ENCODE measurements at places on chromosomes 2 and 18.

GRCh38 chr2:81437456-81438000, 1133.0 kb upstream of the LRRTM1 start:
- DNase-seq = no peak

DNA sequence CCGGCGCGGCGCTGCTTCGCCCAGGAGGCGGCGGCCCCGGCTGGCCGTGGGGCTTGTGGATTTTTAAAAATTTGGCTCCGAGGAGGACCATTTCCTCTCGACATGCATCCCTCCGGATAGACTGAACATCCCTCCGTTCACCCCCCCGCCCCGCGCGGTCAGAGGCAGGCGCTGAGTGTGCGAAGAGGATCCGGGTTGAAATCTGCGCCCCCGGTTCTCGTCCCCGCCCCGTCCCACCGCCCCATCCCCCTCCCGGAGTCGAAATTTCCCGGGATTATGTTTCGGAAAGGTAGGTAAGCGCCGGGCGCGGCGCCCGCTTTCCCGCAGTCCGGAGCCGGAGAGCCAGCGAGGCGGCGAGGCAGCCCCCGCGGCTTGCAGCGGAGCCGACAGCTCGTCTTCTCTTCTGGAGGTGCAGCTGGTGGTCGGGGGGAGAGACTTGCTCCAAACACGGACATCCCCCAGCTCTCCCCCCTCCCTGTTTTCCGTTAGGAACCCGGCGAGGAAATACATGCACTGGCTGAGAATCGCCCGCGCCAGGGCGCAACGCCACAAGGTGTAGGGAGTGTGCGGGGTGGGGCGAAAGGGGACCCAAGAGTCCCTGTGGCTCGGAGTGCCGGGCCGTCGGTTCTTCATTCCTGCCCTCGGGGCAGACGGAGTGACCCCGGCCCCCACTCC, at the start of gene PRKCE:
Gene PRKCE, plus strand, starts transcription at position 261 of the 675 bp plus-strand sequence.
- DNase-seq = no peak

- no peak for DNase-seq
These were observed 34.7 kb downstream of the ST3GAL5 start for GRCh38 chr2:85854166-85854509.

DNA sequence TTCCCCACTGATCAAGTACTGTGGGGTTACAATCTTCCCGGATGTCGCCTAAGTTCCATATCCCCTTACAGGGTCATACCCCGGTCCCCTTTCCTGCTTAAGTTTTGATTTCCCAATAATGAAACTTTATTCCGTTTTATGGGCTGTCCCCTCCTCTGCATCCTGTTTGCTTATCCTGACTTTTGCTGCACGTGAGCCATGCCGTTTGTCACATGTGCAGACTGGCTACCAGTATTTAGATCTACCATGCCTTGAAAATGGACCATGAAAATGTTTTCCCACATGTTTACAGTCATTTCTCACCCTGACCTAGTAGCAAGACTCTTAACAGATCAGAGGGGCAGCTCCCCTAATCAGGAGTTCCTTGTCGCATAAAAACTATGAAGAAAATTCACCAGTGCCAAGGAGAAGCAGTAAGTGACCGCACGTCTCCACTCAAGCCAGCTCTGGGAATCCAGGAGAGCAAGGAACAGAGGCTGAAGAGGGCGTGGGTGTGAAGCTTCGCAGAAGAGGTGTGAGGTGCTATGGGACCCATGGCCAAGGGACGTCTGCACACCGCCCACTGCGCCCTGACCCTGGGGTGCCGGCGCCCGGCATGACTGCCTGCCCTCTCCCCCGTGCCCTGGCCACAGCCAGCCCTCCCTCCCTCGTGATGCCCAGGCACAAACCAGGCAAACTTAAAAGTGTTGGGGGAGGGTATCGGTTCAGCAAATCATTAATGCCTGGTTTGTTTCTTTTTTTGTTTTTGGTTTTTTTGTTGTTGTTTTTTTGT, 440.8 kb upstream of the SALL3 start:
- DNase-seq = no peak

GRCh38 chr2:230471074-230471473, 55.1 kb downstream of the SP100 start:
- DNase-seq = no peak

DNA sequence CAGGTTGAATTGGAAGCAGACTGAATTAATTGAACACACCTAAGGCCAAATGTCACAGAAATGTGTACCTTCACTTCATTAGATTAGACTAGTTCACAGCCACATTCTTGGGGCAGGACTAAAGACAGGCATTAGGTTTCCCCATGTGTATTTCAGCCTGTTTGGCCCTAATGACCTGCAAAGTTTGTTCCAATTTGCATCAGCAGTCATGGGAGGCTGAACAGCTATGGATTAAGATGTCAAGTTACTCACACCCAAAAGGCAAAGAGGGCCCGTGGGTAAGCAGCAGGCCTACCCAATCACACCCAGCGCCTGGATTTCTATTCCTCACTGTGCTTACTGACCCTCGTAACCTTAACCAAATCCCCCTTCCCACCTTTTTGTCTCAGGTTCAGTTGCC, 99.6 kb upstream of the RIOK3 start:
- DNase-seq = no peak

DNA sequence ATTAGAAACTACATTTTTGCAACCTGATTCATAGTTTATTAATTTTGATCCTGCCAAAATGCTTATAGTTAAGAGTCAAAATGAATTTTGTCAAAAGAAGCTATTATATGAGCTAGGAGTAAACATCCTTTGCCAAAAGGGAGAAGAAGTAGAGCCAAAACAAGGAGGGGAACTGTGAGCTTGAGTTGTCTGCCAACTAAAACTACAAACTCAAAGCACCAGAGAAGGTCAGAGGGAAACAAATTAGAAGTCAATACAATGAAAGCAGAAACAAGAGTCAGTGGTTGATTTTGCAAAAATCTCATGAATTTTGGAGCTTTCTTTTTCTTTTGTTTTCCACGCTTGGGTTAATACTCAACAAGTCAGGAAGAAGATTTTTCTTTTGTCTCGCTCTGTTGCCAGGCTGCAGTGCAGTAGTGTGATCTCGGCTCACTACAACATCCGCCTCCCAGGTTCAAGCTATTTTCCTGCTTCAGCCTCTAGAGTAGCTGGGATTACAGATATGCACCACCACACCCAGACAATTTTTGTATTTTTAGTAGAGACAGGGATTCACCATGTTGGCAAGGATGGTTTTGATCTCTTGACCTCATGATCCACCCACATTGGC, 508.5 kb downstream of the RIT2 start:
- no peak for DNase-seq

DNA sequence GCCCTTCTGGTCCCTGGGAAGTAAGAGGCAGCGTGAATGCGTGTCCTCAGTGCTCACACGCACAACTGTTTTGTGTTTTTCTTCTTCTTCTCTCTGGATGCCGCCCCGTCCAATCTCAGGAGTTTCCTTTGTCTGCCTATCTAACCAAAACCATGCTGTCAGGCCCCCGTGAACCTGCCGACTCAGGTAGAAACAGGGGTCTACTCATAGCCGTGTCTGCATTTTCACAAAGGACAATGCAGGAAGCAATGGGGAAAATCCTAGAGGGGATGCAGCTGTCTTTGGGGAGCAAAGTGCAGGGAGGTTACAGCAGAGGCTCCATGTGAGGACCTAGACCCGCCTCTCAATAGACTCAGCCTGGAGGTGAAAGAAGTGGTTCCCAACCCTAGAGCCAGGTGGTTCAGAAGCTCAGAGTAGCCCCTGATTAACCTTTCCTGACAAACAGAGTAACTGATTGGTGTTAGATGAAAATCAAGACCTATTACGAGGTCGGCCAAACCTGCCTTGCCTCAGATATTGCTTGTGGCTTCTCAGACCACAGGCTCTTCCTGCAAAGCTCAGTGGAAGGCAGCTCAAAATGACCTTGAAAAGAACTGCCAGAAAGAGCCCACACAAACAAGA, 49.3 kb downstream of the CD226 start:
- no peak for DNase-seq

DNA sequence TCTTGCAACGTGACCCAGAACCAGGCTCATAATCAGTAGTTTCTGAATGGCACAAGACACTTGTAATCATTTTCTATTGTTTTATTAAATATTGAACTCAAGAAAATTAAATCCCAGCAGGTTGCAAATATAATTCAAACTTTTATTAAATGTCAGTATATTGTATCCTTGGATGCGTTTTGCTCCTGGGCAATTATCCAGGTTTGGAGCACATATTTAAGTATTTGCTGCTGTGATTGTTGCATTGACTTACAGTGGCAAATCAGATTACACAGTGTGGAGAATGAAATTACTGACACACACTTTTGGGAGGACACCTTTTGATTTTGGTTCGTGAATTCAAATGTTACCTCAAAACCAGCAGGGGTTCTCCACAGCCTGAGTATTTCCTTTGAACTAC, 27.1 kb upstream of the TMEM178A start:
- no peak for DNase-seq

DNA sequence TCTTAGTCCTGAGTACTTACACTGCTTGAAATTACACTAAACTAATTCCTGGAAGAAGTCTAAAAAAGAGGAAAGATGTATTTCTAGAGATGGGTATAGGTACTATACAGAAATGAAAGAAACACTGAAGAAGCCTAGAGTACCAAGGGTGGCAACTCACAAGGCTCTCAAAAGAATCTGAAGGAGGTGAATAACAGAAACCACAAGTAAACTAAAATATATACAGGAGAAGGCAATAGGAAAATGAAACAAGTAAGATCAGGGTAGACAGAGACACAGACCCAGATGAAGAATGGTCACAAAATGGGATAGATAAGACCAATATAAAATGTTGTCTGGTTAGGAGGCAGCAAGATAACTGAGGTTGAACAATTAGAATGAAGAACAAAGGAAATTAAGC, 59.9 kb downstream of the USP37 start:
- no peak for DNase-seq

DNA sequence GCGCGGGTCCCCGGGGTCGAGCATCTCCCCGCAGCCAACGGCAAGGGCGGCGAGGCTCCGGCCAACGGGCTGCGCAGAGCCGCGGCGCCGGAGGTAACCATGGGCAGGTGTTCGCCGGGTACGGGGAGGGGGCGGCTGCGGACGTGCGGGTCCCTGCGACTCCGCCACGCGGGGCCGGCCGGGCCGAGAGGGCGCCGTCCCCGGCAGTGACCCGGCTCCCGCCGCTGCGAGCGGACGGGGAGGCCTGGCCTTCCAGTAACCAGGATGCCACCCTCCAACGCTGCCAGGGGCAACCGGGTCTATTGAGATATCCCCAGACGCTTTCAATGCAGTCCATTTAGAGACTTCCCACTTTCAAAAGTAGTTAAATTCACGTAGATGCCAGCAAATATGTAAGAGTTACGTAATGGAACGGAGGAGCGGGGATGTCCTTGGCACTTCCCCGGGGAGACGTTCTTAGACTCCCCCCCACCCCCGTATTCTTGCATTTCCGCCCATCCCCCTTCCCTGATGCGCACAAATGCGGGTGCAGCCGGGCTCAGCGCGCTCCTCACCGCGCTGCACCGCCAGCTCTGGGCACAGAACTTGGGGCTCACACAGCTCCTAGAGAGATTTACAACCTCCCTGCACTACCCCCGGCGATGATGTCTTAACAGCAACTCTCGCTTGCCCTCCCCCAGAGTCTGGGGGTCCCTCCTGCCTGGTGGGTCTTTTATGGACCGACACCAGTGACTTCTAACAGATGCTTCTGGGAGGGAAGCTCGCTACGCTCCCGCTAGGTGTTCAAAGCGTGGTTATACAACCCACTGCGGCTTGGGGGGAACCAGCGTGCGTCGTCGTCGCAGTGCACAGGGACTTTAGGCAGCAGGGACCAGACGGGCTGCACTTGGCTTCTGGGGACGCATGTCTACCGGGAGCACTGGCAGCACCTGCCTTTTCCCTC, 657 bp downstream of the SGPP2 start:
- DNase-seq = no peak

GRCh38 chr18:75341267-75341666, 86.2 kb downstream of the SMIM21 start:
- DNase-seq = no peak

DNA sequence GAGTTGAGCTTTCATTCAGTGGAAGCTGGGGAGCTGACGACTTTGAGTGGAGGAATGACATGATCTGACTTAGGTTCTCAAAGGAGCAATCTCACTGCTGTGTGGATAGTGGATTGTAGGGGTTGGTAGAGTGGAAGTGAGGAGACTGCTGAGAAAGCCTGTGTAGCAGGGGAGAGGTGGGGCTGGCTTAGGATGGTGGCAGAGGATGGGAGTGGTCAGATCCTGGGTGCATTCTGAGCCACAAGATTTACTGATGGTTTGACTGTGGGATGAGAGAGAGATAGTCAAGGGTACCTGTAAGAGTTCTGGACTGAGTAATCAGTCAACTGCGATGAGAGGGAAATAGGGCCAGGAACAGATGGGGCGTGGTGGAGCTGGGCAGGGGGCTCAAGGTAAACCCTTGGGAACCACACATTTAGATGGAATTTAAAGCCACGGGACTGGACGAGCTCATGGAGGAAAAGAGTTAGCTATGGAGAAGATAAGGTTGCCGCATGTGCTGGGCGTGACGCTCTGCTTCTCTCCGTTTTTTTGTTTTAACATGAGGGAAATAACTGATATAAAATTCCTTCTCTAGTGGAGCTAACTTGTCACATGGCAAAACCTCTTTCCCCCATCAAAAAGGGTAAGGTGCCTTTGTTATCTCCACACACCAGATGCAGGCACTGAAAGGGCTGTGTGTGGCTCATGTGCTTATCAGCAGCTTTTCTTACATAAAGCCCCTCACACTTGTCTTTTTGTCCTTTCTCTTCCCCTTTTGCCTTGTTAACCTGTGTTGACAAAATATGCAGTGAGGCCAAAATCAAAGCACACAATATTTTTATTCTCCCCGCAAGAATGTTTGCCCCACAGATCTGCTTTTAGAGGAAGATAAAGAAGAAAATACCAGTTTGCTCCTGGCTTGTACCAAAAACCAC, 379.8 kb downstream of the TSN start:
- DNase-seq = no peak

GRCh38 chr2:27152796-27153464, 4.1 kb downstream of the TCF23 start:
- no peak for DNase-seq

DNA sequence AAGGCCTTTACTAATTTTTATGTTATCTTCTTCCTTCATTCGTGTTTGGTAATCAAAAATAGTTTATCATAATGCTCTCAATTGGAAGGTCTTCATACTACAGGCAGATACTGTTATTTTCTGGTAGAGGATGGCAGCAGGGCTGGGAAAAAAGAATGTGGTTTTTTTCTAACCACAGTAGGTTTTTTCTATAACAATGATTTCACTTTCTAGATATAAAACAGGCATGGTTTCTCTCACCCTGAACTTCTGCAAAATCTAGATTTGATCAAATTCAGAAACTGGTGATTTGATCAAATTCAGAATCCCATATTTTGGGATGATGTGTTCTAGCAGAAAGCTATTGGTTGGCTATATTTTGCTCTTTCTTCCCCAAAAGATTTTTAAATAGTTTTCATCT, 27.6 kb downstream of the BCL11A start:
- no peak for DNase-seq

DNA sequence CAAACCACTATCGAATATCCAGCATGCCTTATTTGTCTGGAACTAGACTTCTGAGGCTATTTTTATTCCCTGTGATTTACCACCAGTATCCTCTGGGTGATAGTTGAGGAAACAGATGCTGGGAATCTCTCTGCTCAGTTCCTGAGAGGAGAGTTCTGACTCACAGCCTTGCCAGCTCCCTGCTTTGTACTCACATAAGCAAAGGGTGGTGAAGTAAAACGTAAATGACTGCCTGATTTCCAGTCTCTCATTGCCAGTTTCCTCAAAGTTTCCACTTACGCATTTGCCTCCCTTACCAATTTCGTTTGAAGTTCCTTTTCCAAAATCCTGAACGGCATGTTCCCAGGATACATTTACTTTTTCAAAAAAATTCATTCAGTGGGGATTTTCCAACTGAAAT, 69.2 kb upstream of the HNRNPA3 start:
- DNase-seq = no peak
